ENCODE measurements at places on chromosomes 6 and 20. TPM values are rescaled to one million over a fixed set of nuclear protein-coding genes. Genes with fewer than 3 reads are reported as not detected.

NKAPL gene
- 2.9 TPM for total RNA-seq

GRCh38 chr6:25332655-25333071, 53.5 kb downstream of the CARMIL1 start:
- DNase-seq, result no peak

GRCh38 chr6:97438011-97438671, 155.1 kb upstream of the MMS22L start:
- no peak for DNase-seq

- no peak for DNase-seq
Observed at GRCh38 chr6:138234363-138234762, 16.1 kb upstream of the PBOV1 start.

AKAP12 gene
- total RNA-seq, result 142 TPM

DNA sequence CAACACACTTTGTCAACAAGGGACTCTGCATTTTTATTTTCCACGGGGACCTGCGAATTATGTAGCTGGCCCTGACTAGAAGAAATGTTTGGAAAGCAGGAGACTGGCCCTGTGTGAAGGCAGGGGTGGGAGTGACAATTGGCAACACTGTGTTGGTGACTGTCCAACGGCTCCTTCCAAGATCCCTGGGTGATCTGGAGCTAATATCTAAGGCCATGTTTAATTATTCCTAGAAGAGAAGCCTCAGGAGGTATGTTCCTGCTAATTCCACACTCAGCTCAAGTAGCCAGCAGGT, 13.7 kb downstream of the SLC22A23 start:
- no peak for DNase-seq

TUBB1 gene
- 1.0 TPM for total RNA-seq

DNA sequence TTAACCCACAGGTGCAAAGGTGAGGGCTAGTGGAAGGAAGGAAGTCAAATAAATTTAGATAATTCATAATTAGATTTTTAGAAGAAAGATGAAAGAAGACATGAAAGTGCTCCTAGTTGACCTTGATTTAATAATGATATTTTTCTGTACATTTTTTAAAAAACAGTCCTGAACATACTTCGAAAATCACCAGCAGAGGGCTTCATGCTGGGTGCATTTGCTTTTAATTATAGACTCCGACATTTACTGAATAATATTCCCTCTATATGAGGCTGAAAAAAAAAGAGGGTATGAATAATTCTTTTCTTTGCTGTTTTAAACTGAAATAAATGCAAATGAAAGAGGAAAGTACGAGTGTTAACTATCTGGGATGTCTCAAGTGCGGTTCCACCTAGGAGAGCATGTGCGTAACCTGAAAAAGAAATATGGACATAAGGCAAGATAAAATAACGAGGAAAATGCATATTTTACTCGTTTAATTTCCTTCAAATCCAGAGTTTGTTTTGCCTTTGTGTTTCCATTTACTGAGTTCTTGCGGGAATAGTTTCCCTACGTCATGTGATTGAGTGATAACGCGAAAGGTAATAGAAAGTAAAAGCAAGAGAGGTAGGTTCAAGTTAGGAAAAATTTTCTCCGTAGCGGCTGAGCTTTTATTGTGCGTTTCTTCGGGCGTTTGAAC, 3.1 kb upstream of the TFAP2B start:
- no peak for DNase-seq

PI16 gene
- total RNA-seq, result 91.7 TPM

GRCh38 chr6:191487-192312, 100.6 kb upstream of the DUSP22 start:
- peak; percentile 40 for DNase-seq

MMP24OS gene
- total RNA-seq, result 71.6 TPM

SFTA2 gene
- total RNA-seq, result 0.76 TPM

- no peak for DNase-seq
Observed at GRCh38 chr6:79391480-79391879, 145.8 kb downstream of the LCA5 start.

WFDC10B gene
- total RNA-seq, result not detected

- DNase-seq, result no peak
Observed at GRCh38 chr6:113846577-113846976, 10.6 kb upstream of the MARCKS start.

GRCh38 chr6:41790045-41790444, 2.6 kb downstream of the TOMM6 start:
- no peak for DNase-seq

OR2B6 gene
- total RNA-seq, result not detected

DNA sequence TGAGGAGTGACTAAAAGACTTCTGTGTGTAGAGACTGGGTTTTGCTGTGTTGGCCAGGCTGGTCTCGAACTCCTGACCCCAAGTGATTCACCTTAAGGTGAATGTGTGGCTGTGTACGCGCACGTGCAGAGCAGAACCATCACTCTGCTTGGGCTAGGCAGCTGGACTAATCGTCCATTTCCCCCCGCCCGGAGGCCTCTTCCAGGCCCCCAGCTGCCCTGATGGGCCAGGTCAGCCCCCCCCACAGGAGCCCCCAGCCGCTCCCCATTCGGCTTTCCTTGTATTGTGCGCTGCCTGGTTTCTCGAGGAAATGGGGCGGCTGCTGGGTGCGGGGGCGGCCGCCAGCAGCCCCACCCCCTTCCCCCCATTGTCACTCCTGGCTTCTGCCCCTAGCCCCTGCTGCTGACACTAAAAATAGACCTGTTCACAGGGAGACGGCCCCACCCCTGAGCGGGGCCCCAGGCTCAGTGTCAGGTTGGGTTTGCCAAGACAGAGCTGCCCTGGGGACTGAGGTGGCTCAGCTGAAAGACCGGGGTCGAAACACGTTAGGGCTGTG, 24.6 kb upstream of the CSNK2A1 start:
- no peak for DNase-seq

SLC4A11 gene
- 0.89 TPM for total RNA-seq

ACTR5 gene
- total RNA-seq, result 8.5 TPM

GRCh38 chr6:105042648-105043047, 85.7 kb downstream of the LIN28B start:
- DNase-seq, result no peak

COX4I2 gene
- 8.3 TPM for total RNA-seq

OR2J3 gene
- total RNA-seq, result not detected

DNA sequence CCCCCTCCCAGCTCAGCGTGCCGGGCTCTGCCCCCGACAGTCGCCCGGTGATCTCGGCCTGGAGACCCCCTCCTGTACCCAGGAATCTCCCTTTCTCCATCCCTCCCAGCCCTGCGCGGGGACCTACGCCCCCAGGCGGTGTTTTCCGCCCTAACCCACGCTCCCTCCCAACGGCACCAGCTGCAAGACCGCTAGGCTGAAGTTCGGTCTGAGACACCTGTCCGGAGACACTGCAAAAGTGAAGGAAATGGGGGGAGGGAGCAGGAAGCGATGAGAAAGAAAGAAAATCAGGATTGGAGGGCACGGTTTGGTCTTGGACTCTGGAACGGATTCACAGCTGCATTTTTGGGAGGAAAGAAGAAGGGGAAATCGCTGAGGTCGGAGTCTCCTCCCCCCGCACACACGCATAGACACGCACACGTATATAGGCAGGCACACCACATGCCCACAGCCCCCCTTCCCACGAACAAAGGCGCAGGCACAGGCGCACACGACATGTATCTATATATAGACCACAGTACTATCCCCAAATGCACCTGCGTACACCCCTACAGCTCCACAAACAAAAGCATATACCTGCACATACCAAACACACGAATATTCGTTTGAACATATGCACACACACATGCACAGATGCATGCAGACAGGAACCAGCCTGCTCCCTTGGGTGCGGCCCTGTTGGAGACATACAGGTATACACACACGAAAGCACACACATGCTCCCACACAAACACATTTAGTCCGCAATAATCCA, 1.0 kb downstream of the SLC32A1 start:
- DNase-seq, result no peak

DNA sequence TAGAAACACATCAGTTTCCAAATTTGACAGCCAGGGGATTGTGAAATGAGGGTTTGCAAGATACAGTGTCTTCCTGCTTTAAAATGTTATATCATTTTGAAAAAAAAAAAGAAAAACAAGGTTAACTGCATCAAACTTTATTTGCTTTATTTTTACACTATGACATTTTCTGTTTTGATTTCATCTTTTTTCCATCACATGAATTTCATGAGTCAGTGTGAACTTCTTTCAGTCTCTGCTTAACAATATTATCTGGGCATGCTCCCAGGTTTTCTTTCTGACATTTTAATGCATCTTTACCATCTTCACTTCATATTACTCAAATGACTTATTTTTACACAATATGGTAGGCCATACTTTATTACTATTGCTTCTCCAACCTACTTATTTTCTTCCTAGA, 1.9 kb downstream of the NCOA7 start:
- no peak for DNase-seq

DNA sequence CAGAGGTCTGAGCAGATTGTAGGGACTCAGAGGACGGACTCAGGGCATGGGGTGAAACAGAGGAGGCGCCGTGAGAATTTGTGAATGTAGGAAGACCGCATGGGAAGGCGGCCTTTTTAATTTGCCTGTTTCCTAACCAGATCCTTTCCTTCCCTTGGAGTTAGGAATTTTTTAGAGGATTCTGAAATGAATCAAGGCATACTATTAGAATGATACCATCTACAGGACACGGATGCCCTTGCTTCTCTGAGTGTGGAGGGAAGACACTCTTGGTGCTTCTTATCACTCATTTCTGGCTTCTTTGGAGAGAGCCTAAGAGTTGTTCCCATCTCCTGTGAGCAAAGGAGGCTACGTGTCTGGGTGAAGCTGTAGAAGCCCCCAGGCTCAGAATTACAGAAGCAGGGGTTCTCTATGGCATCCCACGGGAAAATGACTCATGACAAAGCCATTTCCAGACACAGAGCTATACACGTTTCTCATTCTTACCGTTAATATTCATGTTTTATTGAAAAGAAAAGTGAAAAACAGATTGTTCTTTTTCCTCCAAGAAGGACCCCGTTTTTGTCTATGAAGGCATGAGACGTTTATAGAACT, 148.5 kb downstream of the EDN3 start:
- DNase-seq, result no peak

BRD2 gene
- total RNA-seq, result 188 TPM

DNA sequence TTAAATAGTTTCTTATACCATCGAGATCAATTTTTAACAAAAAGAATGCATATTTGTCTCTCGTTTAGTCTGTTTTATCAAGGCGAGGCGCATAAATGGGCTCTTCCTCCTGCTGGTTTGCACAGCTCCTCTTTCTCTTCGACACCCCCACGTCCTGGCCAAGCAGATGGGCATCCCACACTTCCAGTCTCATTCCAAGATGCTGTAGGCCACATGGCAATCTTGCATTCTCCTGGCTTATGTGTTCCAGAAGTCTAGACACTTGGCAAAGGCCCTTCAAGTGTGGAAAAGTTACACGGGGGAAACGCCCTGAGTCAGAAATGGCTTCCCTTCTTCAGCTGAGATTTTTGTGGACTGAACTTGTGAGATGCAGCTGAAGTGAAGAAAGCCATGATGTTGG, 447.1 kb downstream of the QKI start:
- DNase-seq, result no peak

- DNase-seq, result peak; percentile 59
Observed at GRCh38 chr6:123804014-123804786, 535 bp downstream of the NKAIN2 start.

- DNase-seq, result no peak
Observed at GRCh38 chr6:109165392-109165974, 70.2 kb downstream of the CEP57L1 start.

MAK gene
- 0.40 TPM for total RNA-seq

GRCh38 chr6:12842658-12843057, 126.1 kb downstream of the PHACTR1 start:
- no peak for DNase-seq

MEP1A gene
- total RNA-seq, result not detected

SAPCD1 gene
- 4.9 TPM for total RNA-seq

- DNase-seq, result no peak
Observed at GRCh38 chr6:134619789-134620188, 301.9 kb upstream of the SGK1 start.

DNA sequence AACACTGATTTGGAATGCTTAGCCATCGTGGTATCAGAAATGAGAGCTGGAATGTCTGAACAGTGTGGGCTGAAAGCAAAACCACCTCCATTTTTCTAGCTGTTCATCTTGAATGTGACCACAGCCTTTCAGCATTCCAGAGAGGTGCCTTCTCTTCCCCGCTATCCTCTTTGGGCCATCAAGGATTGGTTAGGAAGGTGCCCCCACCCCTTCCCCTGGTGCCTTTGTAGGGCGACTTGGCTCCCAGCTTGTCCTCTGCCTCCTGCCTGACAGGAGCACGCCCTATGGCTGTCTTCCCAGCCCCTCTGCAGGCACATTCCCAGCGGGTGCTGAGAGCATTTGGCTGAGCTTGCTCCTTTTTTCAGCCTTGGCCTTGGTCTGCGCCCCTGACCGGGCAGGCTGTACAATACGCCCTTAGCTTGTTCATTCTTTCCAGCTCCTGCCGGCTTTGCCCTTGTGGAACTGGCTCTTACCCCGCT, 97.5 kb downstream of the ARMC2 start:
- peak; percentile 76 for DNase-seq

GRCh38 chr6:5838656-5839396, 167.9 kb downstream of the NRN1 start:
- DNase-seq, result no peak

FAM217A gene
- total RNA-seq, result not detected

GRCh38 chr20:51961964-51962761, 159.8 kb upstream of the SALL4 start:
- DNase-seq, result no peak

GJA10 gene
- total RNA-seq, result not detected

GRCh38 chr6:122833021-122833491, 44.0 kb downstream of the SMPDL3A start:
- DNase-seq, result no peak

DNA sequence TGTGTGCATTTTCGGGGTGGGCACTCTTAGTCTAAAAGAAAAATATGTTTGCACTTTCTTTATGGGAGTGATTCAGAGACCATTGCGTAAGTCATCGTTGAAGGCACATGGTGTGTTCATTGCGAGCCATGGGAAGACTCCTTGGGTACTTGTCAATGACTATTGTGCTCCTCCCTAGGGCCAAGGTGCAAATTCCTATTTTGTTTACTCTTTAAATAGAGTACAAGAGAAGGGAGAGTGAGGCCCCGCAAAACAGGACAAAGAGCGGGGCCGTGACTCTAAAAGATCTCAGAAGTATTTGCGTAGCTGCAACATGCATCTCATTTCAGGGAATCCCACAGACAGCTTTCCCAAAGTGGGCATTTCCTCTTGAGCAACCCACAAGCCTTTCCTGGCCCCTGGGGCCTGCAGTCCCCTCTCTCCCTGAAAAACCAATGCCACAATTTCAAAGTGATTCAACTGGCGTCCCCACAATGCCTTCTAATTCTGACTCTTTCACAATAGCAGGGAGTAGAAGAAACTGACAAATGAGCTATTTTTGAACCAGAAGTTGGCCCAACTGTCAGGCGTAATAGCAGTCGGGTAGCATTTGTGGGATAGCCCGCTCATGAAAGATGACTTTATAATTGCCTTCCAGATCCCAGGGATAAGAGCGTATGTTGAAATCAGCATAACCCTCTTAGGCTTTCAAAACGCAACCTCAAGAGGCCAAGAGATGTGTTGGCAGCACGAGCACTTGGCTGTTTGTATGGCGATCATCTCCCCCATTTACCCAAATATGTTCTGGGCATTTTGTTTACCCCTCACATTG, 277.9 kb upstream of the BMP2 start:
- no peak for DNase-seq

- DNase-seq, result no peak
Observed at GRCh38 chr6:39884696-39885095, 49.6 kb downstream of the MOCS1 start.

- DNase-seq, result no peak
Observed at GRCh38 chr20:39825950-39826349, 863.1 kb downstream of the MAFB start.

All from sciatic nerve (tissue), 2 donors.